NCI-H510A treated with DMSO at 0.1 percent for 48 hours (cell line): ENCODE measurements at places on chromosomes 5 and 9.

DNA sequence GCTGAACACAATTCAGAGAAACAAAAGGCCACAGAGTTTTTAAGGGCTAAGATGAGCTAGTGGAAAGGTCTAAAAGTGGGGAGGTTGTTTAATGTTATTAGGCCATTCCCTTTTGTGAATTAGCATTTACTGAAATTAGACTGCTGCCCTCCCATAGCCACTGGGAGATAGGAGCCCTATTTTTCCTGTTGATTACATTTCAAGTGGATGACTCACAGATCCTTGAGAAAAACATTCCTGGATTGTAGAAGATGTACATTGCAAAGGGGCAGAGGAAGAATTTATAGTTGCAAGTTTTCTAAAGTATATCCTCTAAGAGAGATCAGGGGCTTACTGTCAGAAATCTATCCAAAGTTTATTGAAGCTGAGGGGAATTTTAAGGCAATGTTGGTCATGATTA lies 367.1 kb upstream of the IZUMO3 start:
- DNase-seq, result no peak

DNA sequence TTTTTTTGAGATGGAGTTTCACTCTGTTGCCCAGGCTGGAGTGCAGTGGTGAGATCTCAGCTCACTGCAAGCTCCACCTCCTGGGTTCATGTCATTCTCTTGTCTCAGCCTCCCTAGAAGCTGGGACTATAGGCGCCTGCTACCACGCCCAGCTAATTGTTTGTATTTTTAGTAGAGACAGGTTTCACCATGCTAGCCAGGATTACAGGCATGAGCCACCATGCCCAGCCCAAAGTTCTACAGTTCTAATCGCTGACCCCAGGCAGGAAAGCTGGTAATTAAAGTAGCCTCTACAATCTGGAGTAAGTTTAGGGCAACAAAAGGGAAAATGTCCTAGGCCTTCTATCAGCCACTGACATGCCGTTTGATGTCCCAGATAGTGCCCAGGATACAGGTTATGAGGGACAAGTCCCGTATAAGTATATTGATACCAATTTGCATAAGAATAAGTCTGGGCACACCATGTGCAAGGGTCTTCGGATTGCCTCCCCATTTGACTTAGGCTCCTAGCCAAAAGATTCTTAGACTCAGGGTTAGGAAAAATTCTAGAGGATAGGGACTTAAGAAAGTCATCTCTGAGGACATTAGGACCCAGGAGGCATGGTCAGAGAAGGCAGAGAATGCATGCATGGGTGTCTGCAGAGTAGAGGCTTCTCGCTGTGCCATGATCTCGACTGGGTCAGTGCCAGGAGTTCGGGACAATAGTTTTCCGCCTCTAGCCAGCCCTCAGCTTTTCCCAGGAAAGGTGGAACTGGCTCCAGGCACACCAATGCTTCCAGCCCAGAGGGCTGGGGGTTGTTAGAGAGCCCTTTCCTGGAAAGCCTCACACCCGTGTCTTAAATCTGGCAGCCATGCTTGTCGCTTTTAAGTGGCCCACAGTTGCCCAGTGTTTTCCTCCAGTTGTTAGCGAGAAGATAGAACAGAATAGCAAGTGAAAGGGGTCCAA lies 1111.1 kb downstream of the TAF11L14 start:
- DNase-seq, result no peak

DNA sequence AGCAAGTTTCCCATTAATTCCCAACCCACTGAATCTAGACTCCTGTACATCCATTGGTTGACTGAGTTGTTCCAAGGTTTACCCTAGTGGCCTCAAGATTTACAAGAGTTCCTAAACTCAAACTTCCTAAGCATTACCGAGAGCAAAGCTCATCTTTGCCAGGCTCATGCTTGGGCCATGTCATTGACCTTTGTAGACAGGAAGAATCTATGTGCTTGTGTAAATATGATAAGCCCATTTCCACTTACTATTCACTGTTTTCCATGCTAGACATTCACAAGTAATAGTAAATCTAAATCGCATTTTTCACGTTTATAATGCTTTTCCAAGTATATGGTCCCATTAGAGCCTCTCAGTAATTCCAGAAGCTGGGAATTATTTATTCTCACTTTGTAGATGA lies 534.5 kb upstream of the CLINT1 start:
- no peak for DNase-seq

- DNase-seq, result no peak
Observed at GRCh38 chr9:21314152-21314551, 9.0 kb upstream of the IFNA5 start.

- DNase-seq, result no peak
Observed at GRCh38 chr5:140338336-140338735, 8.1 kb downstream of the HBEGF start.

DNA sequence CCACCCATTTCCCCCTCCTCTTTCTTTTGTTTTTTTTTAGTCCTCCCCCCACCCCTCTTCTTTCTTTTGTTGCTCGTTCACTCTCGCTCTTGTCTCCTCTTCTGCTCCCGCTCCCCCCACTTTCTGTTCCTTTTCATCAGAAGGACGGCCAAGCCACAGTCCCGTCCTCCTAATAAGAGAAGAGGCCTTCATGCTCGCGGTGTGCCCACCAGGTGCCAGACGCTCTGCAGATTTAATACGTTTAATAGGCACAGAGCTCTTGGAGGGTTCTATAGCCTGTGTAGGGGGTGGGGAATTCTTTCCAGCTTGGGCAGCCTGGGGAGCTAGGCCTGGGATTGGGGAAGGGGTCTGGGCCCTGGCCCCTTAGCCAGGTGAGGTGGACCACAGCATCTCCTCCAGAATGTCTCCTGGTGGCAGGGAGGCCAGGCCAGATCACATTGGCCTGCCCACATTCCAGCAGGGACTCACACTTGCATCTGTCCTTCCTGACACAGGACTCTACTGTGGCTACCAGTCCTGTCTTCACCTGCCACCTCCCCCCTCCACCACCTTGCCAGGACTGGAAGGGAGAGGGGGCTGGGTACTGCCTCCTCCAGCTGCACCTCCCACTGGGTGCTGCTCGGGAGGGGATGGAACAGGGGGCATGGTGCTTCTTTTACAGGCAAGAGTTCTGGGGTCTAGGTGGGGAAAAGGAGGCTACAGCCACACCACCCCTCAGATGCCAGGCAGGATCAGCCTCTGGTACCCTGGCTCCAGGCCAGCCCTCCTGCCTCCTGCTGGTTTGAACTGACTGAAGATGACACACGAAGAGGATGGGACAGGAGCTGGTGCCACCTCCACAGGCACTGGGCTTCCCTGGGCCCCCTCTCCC lies 6.1 kb upstream of the BARX1 start:
- peak; percentile 33 for DNase-seq

GRCh38 chr9:125376261-125377226 lies 114.9 kb downstream of the GAPVD1 start:
- no peak for DNase-seq

DNA sequence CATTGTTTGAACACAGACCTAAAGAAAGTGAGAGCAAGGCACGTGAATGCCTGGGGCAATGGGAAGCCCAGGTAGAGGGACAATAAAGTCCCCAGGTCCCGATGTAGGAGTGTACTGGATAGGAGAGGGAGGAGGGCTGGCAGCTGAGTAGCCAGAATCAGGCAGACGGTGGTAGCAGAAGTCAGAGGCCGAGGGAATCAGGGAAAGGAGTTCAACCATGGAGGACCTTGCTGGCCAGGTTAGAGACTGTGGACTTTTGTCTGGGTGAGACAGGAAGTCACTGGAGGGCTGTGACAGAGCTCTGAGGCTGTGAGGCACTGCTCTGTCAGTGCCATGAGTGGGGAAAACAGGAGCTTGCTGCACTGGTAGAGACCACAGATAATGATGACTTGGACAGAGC lies 248.2 kb downstream of the EFNA5 start:
- no peak for DNase-seq

DNA sequence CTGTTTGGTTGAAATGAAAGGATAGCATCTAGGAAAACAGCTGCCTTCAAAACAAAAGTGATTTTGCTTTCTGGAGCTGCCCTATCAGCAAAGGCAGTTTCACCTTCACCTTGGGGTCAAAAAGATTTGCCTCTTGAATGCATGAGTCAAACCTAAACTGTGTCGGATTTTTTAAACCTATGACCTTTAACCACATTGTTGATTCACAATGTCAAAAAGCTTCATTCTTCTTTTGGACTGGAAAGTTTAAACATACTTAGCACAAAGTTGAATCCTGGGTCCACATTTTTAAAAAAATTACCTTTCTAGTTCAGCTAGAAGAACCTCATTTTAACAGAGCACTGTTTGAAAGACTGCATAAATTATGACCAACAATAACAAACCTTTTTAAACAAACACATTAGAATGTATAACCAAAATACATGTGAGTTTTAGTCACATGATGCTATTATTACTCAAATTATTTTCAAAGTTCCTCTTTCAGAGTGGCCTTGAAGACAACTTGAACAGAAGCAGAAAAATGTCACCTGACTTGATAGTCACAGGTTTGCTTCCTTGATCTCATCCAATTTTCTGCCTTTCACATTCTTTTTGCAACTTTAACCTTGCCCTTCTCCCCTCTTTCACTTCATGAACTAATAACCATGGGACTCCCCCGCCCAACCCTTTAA lies 109.7 kb upstream of the LHFPL2 start:
- DNase-seq, result no peak

DNA sequence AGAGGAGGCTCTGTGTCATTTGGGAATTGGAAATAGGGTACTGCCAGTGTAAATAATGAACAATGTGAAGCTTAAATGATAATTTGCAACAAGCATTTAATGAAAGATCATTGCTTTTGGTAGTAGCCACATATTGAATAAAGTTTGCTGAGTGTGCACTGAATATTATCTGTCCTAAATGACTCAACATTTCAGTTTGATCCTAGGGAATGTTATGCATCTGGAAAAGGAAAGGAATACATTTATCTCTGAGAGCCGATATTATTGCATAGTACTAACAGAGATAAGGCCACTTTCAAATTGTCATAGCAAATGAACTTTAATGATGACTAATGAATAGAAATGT lies 8.7 kb upstream of the ELL2 start:
- no peak for DNase-seq
